ENCODE measurements at places on chromosomes 16 and 17.

- H3K36me3 ChIP-seq = no peaks in the 10 kb centered on the region
- H3K27ac ChIP-seq = no peak overlapping the region
- DNase-seq = no peak
Observed at GRCh38 chr17:41347869-41348760, 2.5 kb downstream of the KRT33A start.

GRCh38 chr16:85173981-85174751 is 61.9 kb upstream of the CIBAR2 start:
- H3K27ac ChIP-seq = peak overlapping the region; percentile 76
- H3K27me3 ChIP-seq = no peaks in the 10 kb centered on the region
- H3K4me3 ChIP-seq = no peak overlapping the region
- no peaks in the 10 kb centered on the region for H3K36me3 ChIP-seq
- H3K4me1 ChIP-seq = peaks cover 9% of the 10 kb centered on the region

- no peaks in the 10 kb centered on the region for H3K36me3 ChIP-seq
- H3K4me1 ChIP-seq = no peaks in the 10 kb centered on the region
- DNase-seq = no peak
Observed at GRCh38 chr16:50458667-50459495, 89.3 kb upstream of the NKD1 start.

DNA sequence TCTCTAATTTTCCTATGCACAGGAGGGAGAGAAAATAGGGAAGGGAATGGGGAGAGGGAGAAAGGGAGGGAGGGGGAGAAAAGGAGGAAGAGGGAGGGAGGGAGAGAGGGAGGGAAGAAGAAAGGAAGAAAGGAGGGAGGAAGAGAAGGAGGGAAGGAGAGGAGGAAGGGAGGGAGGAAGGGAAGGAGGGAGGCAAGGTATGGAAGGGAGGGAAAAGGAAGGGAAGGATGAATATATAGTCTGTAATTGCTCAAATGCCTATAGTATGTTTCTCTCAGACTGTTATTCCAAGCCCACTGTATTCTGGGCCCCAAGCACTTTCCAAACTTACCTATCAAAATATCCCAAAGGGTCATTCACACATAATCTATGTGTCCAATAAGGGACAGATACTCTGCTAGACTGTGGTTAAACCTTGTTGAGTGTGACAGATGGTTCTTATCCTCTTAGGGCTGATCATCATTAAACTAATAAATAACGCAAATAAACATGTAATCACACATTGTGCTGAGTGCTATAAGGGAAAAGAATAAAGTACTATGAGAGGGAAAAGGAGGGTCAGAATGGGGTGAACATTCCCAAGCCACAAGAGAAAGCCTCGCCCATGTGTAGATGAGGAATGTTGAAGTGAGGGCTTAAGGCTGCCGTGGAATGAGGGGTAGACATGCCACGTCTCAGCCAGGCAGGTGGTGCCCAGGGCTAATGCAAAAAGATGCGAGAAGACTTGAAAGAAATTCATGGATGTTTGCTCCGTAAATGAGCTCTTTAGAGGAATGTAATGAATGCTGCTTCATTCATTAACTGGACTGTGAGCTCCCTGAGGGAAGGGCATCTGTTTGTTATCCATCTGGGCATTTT is 30.6 kb downstream of the ASIC2 start:
- no peaks in the 10 kb centered on the region for H3K36me3 ChIP-seq
- H3K4me1 ChIP-seq = no peaks in the 10 kb centered on the region
- no peak for DNase-seq
- no peaks in the 10 kb centered on the region for H3K27me3 ChIP-seq
- H3K27ac ChIP-seq = no peak overlapping the region

GRCh38 chr17:67067571-67068482 is 23.5 kb downstream of the CACNG1 start:
- no peaks in the 10 kb centered on the region for H3K4me1 ChIP-seq
- no peak overlapping the region for H3K27ac ChIP-seq
- H3K27me3 ChIP-seq = no peaks in the 10 kb centered on the region
- DNase-seq = no peak

- no peaks in the 10 kb centered on the region for H3K27me3 ChIP-seq
- no peak for DNase-seq
- no peaks in the 10 kb centered on the region for H3K36me3 ChIP-seq
- H3K27ac ChIP-seq = no peak overlapping the region
- H3K4me1 ChIP-seq = no peaks in the 10 kb centered on the region
- H3K4me3 ChIP-seq = no peak overlapping the region
Observed at GRCh38 chr17:58786586-58787295, 31.1 kb downstream of the PPM1E start.

- DNase-seq = no peak
- no peaks in the 10 kb centered on the region for H3K4me1 ChIP-seq
- H3K36me3 ChIP-seq = peaks cover 97% of the 10 kb centered on the region
- no peaks in the 10 kb centered on the region for H3K27me3 ChIP-seq
- H3K27ac ChIP-seq = no peak overlapping the region
- H3K4me3 ChIP-seq = no peak overlapping the region
Observed at GRCh38 chr17:29091606-29092289, 48.8 kb downstream of the PIPOX start.

DNA sequence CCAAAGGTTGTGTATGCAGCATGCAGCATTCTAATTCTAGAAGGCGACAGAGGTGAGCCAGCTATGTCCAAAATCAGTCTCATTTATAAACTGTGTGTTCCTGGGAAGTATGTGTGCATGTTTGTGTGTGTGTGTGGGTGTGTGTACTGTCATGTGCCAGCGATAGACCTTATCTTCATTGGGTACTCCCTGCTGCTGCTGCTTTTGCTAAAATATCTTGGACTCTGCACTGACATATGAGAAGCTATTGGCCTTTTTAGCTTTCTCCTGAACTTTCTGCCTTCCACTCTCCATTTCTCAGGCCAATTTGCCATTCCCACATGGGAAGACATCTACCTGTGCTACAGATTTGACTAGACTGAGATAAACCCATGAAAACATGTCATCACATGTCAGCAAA is 2.0 kb upstream of the LPO start:
- no peaks in the 10 kb centered on the region for H3K27me3 ChIP-seq
- no peak overlapping the region for H3K27ac ChIP-seq
- no peak overlapping the region for H3K4me3 ChIP-seq
- DNase-seq = no peak
- no peaks in the 10 kb centered on the region for H3K36me3 ChIP-seq
- no peaks in the 10 kb centered on the region for H3K4me1 ChIP-seq

DNA sequence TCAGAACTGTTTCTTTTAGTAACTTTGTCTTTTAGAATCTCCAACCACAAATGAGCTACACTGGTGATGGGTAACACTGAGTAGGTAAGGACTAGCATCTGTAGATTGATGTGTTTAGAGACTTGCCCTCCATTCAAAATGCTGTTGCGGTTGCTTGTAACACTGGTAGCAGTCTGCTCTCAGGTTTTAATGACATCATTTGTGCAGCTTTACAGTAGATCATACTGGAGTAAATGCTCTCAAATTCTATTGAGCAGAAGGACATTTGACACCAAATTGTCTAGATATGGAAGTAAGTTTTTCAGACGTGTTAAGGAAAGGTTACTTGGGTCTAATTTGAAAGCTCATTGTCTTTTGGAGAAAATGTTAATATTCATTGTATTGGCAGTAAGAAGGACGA is 98.8 kb downstream of the NLK start:
- peaks cover 3% of the 10 kb centered on the region for H3K36me3 ChIP-seq
- H3K4me1 ChIP-seq = no peaks in the 10 kb centered on the region
- H3K27ac ChIP-seq = no peak overlapping the region
- no peak for DNase-seq
- no peaks in the 10 kb centered on the region for H3K27me3 ChIP-seq
- no peak overlapping the region for H3K4me3 ChIP-seq

DNA sequence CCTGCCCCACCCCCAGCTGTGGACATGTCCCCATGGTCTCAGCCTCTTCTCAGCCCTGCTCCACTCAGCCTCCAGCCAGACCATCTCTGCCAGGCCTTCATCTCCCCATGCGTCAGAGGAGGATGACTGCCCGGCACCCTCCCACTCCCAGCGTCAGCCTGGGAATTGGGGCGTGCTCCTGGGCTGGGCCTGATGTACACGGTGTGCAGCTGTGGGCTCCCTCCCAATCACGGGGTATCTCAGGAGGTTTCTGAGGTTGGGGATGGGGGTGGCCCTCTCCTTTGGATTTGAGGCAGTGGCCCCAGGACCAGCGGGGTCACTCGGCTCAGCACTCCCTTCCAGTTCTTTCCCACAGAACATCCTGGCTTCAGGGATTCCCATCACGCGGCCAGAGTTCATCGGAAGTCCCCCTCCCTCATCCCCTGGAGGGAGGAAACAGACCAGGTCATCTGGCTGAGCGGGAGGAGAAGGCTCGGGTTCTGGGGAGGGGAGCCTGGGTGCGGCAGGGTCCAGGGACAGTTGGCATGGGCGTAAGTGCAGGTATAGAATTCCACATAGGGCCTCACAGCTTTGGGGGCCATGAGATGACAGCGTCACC is 36.9 kb downstream of the SOCS3 start:
- no peaks in the 10 kb centered on the region for H3K4me1 ChIP-seq
- no peak overlapping the region for H3K27ac ChIP-seq
- no peak for DNase-seq

GRCh38 chr17:78430892-78431691 is 52.6 kb downstream of the PGS1 start:
- H3K4me1 ChIP-seq = no peaks in the 10 kb centered on the region
- DNase-seq = no peak
- peaks cover 30% of the 10 kb centered on the region for H3K36me3 ChIP-seq
- H3K4me3 ChIP-seq = no peak overlapping the region
- no peak overlapping the region for H3K27ac ChIP-seq
- H3K27me3 ChIP-seq = no peaks in the 10 kb centered on the region

GRCh38 chr17:75810216-75810615 is 25.6 kb downstream of the UNK start:
- DNase-seq = no peak
- H3K36me3 ChIP-seq = peaks cover 52% of the 10 kb centered on the region
- H3K4me3 ChIP-seq = no peak overlapping the region
- peaks cover 3% of the 10 kb centered on the region for H3K4me1 ChIP-seq
- no peak overlapping the region for H3K27ac ChIP-seq
- H3K27me3 ChIP-seq = no peaks in the 10 kb centered on the region

- no peak overlapping the region for H3K4me3 ChIP-seq
- no peaks in the 10 kb centered on the region for H3K4me1 ChIP-seq
- H3K27ac ChIP-seq = no peak overlapping the region
- no peaks in the 10 kb centered on the region for H3K36me3 ChIP-seq
- H3K27me3 ChIP-seq = no peaks in the 10 kb centered on the region
Observed at GRCh38 chr17:50806141-50806643, 29.2 kb upstream of the WFIKKN2 start.

All from ascending aorta (tissue), 2 donors.